ENCODE measurements at places on chromosomes 5 and 9.
A peak's percentile ranks its signal among the peaks of the same experiment; 100 is the strongest.

GRCh38 chr5:136043968-136044610 lies 15.3 kb downstream of the TGFBI start:
- no peak for DNase-seq

GRCh38 chr9:37271679-37272078 lies 150.8 kb upstream of the GRHPR start:
- DNase-seq = no peak

DNA sequence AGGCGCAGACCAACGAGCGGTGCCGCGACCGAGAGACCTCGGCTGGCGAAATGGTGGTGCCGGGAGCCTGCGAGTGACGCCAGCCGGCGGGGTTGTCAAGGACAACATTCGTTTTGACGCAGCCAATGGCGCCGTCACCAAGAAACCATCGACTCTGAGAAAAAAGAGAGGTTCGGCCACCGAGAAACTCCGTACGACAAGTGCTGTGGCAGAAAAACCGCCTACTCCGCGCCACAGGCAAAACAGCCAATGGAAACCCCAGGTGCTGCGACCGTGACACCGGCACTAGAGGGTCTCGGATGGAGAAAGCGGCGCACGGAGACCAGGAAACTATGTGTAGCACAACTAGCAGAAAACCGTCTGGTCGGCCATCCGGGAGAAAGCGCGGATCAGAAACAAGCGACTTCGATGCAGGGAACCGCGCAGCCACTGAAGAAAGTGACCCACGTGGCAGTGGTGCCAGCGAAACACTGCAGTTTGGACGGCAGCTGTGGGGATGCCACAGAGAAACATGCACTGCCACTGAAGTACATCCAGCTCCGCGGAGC lies 88.8 kb downstream of the ANXA2R start:
- peak; percentile 88 for DNase-seq

DNA sequence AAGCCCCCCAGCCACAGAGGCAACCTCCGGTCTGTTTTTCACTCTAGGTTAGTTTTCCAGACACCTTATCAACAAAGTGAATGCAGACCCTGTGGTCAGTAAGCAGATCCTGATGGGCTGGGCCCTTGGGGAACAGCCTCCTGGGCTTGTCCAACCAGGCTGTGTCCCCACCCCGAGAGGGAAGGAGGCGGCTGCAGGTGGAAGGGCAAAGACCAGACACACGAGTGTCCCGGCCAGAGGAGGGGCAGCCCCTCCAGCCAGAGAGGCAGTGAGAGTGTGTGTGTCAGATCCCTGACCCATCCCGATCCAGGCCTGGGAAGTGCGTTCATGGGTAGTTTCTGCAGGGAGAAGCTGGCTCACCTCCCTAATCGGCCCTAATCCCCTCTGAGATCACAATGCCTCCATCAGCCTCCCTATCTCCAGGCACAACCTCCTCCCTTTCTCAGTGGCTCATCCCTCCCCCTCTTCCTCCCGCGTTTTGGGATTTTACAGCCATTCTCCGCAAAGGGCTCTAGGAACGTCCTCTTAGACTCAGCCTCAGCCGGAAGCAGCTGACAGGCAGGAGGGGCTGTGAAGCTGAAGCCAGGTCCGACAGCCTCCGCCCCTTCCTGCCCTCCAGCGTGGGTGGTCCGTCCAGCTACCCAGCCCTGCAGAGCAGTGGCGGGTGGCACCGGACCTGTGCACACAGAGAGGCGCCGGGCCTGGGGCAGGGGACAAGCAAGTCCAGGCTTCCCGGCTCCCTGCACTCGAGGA lies 9.7 kb downstream of the SLC12A7 start:
- no peak for DNase-seq

- no peak for DNase-seq
These were observed 145.4 kb upstream of the SHB start for GRCh38 chr9:38214432-38214831.

GRCh38 chr5:96329886-96330529 lies 103.0 kb downstream of the PCSK1 start:
- DNase-seq = no peak

- DNase-seq = no peak
These were observed 51.7 kb downstream of the FBXW11 start for GRCh38 chr5:171954721-171955120.

- no peak for DNase-seq
These were observed 114.6 kb upstream of the SAP30L start for GRCh38 chr5:154331232-154331631.

GRCh38 chr5:88875341-88876234 lies 7.4 kb downstream of the MEF2C start:
- DNase-seq = no peak

- DNase-seq = no peak
These were observed 152.1 kb upstream of the DHFR start for GRCh38 chr5:80806929-80807328.

- no peak for DNase-seq
These were observed 41.7 kb downstream of the ACTL7B start for GRCh38 chr9:108813951-108814601.

DNA sequence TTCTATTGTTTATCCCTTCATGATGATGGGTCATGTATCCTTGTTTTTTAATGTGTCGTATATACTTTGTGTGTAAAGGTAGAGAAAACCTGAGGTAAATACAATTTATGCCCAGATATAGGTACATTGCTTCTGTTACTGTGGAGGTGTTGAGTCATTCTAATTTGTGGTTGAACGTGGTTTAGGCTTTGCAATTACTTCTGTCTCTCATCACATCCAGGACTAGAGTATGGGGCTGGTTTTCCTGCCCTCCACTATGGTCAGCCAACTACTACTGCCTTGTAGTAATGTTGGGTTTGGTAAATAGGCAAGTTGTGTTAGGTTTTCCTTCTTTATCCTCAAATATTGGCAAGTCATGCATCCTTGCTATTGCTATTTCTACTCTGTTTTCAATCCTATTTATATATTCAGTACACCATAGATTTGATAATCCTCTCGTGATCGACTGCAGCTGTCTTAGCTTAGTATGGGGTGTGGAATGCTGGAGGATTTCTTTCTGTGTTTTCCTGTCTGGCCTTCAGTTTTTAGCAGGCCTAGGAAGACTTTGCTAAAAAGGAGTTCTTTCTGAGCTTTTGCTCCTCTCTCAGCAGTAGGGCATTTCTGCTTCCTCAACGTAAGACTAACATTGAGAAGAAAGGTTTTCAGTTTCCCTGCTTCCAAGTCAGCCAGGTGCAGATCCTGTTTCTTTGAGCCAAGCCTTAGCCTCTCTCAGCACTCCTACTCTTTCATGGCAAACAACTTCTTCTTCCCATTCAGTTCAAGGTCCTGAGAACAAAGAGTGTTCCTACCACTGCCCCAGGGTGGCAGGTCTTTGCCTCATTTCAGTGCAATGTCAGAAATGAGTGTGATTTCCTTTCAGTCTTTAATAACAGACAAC lies 844.4 kb upstream of the CDH18 start:
- no peak for DNase-seq

- no peak for DNase-seq
These were observed 50.1 kb downstream of the TMEM167A start for GRCh38 chr5:83026930-83027687.

- DNase-seq = no peak
These were observed 31.4 kb downstream of the RXRA start for GRCh38 chr9:134357631-134358025.

DNA sequence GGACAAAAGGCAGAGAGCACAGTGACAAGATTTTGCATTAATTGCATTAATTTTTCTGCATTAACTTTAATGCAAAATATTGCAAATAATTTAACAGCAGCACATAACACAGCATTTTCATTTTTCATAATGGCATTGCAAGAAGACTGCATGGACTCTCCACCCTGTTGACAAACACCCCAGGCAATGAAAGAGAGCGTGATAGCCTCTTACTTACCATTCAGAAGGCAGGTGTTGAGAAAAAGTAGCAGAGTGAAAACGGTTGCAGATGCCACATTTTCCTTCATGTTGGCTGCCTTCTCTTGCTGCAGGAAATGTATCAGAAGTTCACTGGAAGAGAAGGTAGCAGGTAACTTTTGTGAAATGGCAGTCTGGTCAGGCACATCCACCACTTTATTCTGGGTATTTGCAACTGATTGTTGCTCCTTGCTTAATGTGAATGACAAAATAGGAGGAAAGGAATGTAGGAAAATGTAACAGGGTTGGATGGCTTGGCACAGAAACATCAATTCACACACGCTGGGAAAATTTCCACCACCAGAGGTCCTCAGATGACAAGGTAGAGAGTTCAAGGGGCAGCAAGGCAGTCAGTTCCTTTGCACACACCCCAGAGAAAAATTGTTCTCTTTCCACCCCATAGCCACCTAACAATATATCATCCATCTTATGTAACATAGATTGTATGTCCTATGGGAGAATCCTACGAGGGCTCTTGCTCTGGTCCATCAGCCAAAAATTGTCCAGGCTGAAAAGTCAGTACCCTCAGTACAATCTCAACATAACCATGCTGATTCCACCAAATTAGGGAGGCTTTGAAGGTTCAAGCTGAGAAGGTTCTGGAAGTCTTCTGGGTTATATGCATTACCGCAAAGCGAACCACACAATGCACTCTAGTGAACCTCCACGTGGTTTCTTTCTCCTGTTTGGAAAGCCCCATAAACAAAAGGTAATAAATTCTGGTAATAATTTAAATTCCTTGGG lies 41.9 kb upstream of the AGXT2 start:
- no peak for DNase-seq

DNA sequence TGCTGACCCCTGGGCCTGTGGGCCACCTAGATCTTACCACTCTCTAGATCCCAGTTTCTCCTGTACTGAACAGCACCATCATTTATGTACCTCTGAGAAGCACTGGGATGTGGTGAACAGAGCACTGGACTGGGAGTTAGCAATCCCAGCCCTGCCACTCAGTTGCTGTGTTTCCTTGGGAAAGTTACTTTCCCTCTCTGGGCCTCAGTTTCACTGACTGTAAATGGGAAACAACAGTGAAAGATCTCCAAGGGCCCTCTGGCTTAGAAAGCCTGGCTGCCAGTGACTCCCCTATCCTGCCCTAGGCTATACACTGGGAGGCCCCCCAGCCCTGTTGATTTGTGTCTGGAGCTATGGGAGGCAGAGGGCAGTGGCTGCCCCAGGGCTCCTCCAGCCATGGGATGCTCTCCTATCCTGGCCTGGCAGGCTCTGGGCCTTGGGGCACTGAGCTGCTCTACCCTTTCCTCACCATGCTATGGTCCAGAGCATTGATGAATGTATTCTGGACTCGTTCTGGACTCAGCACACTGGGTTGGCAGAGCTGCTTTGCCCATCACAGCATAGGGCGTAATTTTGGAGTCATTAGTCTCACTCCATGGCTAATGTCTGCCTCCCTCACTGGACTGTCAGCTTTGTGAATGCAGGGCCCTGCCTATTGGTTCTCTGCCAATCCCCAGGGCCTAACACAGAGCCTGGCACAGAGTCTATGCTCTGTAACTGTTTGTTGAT lies 99.3 kb downstream of the RGS3 start:
- DNase-seq = no peak

GRCh38 chr9:25964239-25964638 lies 286.0 kb upstream of the TUSC1 start:
- DNase-seq = no peak

DNA sequence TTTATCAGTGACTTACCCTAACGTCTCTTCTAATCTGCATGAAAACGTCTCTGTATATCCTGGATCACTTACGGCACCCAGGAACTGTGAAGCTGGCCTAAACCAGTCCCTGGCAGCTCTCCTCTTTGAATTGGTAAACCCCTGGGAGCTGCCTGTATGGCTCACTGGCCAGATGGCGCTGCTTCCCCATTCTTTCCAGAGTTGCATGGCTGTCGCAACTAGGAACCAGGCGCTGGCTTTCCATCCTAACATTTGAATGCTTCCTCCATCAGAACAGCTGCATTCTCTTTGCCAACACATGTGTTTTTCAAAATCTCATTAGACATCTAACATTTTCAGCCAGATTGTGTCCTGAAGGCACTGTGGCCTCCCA lies 8.0 kb upstream of the PCA3 start:
- DNase-seq = peak; percentile 5

DNA sequence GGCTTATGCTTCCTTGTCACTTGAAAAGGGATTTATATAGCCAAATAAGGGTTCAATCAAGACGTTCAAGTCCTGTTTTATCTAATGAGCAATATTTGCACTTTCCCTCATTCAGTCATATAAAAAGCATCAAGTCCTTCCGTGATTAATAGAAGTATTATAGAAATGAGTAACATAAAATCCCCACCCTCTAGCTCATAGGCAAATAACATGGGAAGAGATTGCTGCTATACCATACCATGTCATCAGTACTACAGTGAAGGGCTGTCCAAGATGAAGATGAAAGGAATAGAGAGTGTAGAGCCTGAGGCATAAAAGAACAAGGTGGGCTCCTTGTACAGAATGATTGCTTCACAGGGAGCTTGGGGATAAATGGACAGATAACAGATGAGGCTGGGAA lies 20.4 kb upstream of the PAPPA start:
- no peak for DNase-seq

- no peak for DNase-seq
These were observed 116.1 kb upstream of the RASA1 start for GRCh38 chr5:87151547-87151946.

DNA sequence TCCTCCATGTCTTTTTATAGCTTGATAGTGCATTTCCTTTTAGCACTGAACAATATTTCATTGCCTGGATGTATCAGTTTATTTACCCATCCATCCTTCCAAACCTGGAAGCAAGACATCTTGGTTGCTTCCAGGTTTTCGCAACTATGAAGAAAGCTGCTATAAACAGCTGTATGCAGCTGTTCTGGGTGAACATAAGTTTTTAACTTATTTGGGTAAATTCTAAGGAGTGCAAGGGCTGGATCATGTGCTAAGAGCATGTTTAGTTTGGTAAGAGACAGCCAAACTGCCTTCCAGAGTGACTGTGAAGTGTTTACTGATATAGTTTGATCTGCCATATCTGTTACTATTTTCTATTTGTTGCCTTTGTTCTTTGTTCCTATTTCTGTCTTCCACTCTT lies 58.5 kb downstream of the CSF2 start:
- no peak for DNase-seq

Measured in DMS79 (cell line).